Nucleus accumbens (tissue), 56 donors: ENCODE measurements at places on chromosomes 2 and 18.
A peak's percentile ranks its signal among the peaks of the same experiment; 100 is the strongest.

GRCh38 chr2:16943279-16943958 is 277.8 kb upstream of the CYRIA start:
- no peak for DNase-seq

DNA sequence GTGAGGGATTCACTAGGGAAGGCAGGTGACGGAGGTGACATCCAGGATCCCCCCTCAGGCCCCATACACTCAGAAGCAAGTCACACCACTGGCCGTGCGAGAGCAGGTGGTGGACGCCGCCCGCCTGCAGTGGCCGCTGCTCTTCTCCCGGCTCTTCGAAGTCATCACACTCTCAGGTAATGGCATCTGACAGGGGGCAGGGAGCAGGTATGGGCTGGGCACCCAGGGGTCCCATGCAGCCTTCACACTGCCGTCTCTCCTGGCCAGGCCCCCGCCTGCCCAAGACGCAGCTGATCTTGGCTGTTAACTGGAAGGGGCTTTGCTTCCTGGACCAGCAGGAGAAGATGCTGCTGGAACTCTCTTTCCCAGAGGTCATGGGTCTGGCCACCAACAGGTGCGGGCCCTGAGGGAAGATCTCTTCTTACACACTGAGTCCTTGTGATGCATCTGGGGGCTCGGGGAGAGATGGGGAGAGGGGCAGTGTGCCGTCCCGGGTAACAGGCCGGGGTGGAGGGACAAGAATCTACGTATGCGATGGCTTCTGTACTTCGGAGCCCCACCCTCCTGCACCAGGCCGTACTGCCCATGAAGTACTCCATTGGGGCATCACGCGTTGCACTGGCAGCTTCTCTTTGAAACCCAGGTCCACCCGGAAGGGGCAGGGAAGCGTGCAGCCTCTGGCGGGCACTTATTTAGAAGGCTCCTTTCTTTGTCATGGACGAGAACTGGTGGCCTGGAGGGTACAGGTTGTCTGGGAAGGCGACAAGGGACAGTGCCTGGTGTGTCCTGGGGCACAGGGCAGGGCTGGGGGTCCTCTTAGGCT is 18.8 kb upstream of the GPR17 start:
- no peak for DNase-seq

DNA sequence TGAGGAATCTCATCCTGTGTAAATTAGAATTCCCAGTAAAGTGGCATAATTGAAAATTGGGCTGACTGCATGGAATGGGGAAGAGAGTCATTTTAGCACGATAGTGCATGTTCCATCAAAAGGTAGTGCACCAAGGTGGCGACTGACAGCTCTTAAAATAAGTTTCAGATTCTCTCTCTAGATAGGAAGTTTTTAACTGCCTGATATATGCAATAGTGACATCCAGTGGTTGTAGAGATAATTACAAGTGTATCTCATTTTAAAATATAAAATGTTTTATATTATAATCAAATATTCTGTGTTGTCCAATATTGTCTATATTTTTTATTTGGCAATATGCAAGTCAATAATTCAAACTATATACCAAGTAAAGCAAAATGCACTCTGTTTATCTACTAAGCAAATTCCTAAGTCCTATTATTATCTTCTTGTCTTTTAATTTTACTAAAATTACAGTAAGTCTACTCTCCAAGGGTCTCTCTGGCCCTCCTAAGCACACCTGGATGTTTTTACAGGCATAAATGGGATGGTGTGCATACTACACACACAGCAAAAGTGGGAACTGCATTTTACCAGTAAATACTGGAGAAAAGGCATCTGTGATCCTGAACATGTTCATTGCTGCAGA is 397.7 kb upstream of the HNRNPA3 start:
- no peak for DNase-seq

DNA sequence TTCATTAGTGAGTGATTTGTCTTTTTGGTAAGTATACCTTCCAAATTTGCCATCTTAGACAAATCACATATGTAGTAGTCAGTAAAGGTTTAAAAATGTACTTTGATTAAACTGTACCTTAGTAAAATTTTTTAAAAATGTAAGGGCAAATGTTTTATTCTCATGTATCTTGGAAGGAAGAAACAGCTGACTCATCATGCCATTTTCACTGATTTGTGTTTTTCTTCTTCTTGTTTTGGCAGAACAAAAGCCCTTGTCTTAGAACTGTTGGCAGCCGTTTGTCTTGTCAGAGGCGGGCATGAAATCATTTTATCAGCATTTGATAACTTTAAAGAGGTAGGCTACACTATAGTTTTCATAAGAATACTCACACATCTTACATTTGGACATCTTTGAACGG is 136.5 kb downstream of the PRPF40A start:
- no peak for DNase-seq

GRCh38 chr2:109663721-109664120 is 49.6 kb downstream of the SOWAHC start:
- peak; percentile 53 for DNase-seq

DNA sequence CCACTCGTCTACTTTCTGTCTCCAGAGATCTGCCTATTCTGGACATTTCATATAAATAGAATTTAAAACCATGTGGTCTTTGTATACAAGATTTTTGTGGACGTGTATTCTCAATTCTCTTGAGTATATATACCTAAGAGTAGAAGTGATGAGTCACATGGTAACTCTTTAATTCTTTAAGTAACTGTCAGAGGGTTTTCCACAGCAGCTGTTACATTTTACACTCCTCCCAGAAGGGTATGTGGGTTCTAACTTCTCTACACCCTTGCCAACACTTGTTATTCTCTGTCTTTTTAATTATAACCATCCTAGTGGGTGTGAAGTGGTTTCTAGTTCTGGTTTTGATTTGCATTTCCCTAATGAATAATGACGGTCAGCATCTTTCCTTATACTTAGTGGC is 70.9 kb downstream of the MAP3K20 start:
- DNase-seq: no peak

GRCh38 chr2:9897331-9897737 is 54.1 kb downstream of the TAF1B start:
- DNase-seq: no peak

GRCh38 chr2:27738349-27739057 is 33.0 kb upstream of the MRPL33 start:
- no peak for DNase-seq

DNA sequence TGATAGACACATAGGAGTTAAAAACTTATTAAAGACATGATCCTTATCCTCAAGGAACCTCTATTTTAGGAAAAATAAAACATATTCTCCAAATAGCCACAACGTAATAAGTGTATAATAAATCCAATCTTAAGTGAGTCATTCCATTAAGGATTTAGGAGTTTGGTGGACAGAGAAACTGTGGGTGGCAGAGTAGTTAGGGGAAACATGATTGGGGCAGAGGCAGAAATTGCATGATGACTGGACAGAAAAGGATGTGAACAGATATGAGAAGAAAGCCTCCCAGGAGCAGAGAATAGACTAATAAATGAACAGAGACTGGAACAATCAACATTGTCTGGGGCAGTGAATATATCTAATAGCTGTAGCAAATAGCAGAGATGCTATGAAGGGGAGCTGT is 48.1 kb upstream of the SIGLEC15 start:
- no peak for DNase-seq

DNA sequence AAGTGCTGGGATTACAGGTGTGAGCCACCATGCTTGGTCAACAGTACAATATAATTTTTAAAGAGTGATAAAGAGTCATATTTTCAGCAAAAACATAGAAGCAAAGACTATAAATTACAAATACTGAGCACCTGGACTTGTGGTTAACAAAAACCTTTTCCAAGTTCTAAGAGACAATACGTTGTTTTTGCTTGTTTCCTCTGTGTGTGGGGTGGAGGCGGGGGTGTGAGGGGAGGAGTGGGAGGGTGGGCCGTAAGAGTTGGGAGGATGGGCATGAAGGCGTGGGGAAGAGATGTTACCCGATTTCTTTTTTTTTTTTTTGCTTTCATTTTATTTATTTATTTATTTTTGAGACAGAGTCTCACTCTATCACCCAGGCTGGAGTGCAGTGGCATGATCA is 78.0 kb upstream of the WIPF1 start:
- DNase-seq: no peak

DNA sequence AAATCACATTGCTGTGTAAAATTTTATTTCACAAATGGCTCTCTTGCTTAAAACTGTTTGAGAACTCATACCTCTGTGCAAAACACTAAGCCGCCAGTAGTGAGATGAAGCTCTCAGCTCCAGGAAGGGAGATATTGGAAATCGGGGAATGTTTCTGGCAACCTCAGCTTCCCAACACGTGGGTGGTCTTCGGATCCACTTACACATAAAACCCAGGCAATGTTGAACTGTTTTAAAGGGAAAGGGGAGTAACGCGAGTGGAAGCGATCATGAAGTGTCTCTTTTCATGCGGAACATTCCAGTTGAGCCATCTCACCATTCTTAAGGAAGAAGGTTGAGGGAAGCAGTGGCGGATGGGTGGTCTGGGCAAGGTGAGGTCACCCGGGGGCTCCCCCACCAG is 136.8 kb downstream of the ASB1 start:
- DNase-seq: no peak

- no peak for DNase-seq
Observed at GRCh38 chr2:55391155-55391554, 28.5 kb downstream of the CCDC88A start.

DNA sequence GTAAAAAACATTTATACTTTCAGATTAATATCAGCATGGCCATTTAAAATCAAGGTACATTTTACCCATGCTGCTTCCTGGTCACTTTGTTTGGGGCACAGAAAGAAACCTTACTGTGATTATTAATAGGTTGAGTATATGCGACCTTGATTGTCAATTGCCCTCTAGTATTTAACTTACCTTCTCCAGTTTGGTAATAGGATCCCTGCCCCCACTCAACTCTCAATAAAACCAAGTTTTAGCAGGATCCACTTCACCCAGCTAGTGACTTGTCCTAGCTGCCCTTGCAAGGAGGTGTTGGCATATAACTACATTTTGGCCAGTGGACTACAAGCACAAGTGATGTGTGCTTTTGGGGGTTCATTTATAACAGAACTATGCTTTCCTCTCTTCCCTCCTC is 34.3 kb downstream of the FANCL start:
- no peak for DNase-seq

DNA sequence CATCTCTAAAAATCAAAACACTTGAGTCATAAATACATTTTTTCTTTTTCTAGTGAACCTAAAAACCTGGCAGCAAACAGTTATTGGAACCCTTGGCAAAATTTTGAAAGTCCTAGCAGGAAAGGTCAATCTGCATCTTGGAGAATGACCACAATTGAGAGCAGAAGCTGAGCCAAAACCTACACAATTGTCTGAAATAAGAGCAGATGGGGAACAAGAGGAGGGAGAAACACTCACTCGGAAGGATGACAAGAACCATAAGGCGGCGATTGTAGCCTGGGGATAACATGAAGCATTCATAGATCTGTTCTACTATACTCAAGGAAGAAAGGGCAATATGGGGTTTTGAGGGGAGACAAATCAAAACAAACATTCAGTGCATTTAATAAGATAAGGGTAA is 117.0 kb downstream of the CHN1 start:
- no peak for DNase-seq

DNA sequence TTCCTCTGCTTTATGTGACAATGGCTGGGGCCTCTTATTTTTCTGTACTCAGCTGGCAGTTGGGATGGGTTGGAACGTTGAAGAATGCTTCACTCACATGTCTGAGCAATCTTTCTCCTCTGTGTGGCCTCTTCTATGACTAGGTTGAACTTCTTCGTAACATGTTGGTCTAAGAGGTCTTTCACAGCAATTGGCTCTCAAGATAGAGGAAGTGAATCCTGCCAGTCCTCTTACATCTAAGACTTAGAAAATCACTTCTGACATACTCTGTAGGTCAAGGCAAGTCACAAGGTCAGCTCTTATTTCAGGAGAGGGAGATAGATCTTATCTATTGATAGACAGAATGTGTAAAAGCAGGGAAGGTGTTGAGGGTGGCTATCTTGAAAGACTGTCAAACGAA is 174.1 kb downstream of the NYAP2 start:
- DNase-seq: no peak

- DNase-seq: no peak
Observed at GRCh38 chr18:48481092-48481491, 57.7 kb upstream of the CTIF start.

- DNase-seq: no peak
Observed at GRCh38 chr2:126832014-126832413, 66.7 kb upstream of the TEX51 start.

GRCh38 chr2:100141906-100142305 is 484 bp downstream of the AFF3 start:
- no peak for DNase-seq

- DNase-seq: no peak
Observed at GRCh38 chr18:74290794-74291471, 830 bp downstream of the CYB5A start.

- no peak for DNase-seq
Observed at GRCh38 chr2:150520887-150521664, 33.6 kb upstream of the RND3 start.

DNA sequence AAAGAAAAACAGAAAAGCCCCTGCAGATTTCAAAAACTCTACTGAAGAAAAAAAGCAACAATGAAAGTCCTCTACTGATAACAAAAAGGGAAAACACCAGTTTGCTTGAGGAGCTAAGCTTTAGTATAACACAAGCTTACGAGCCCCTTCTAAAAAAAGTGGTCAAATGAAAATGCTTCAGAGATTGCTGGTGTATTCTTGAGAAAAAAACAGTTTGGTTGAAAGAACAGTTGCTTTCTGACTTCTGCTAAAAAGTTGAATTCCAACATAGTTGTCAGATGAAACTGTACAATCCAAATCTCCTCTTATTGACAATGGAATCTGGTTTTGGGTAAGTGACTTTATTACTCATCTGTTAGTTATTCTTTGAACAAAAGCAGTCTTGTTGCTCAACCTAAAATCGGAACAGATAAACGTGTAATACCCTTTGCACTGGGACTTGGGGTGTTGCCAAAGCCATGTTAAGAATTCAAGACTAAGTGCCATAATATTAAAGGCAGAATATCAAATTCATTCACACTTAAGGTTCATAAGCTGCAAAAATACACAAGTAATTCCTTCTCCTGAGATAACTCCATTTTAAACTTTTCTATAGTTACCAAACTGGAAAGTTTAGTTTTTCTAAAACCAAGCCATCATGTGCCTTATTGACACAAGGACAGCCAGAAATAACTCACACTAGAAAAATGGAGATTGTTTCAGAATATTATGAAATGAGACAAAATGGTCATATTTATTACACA is 45.3 kb upstream of the SPAG16 start:
- DNase-seq: no peak

DNA sequence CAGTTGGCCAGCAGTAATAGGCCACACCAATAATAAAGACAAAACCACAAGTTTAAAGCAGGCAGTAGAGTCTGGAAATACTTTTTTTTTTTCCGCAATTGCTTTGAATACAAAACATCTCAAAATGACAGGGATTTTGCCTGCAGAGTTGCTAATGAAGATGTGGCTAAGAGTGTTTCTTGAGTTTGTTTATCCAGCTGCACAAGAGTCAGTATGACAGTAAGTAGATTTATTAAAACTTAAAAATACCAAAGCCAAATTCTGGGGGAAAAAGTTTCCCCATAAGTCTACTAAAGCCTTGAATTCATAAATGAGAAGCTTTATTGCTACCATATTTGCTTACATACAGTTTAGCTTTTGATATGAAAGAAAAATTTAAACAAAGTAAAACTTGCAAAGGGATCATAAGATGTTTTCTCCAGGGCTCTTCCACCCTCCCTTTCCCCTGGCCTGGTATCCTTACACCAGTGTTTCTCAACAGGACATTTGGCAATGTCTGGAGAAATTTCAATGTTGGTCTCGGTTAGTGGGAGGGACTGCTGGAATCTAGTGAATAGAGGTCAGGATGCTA is 3.9 kb upstream of the DSEL start:
- no peak for DNase-seq
